Breast epithelium (tissue), 4 donors: ENCODE measurements at places on chromosomes 7 and 10. TPM values are rescaled to one million over a fixed set of nuclear protein-coding genes. Genes with fewer than 3 reads are reported as not detected.

Gene NME8
- total RNA-seq = not detected

Gene SNX10
- 24.6 TPM for total RNA-seq

Gene SEPHS1
- total RNA-seq = 43.6 TPM

Gene C7orf57
- total RNA-seq = not detected

Gene AKR1C8
- total RNA-seq = 0.73 TPM

Gene GSDME
- total RNA-seq = 15.1 TPM

Gene NCF1
- total RNA-seq = not detected

Gene C10orf67
- total RNA-seq = not detected

Gene CPXM2
- total RNA-seq = 5.3 TPM

Gene BTAF1
- 51.2 TPM for total RNA-seq

Gene IQCE
- 13.4 TPM for total RNA-seq

Gene CPA2
- total RNA-seq = not detected
